Hair follicle dermal papilla cell (primary cell): ENCODE measurements at places on chromosomes 1 and 21. TPM values are rescaled to one million over a fixed set of nuclear protein-coding genes. Genes with fewer than 3 reads are reported as not detected.

Gene S100A14
- total RNA-seq, result 0.36 and 0.65 TPM in 2 replicates

Gene AGRN
- total RNA-seq, result 35.6 and 51.6 TPM in 2 replicates

Gene AMY1A
- total RNA-seq, result not detected in 2 replicates

Gene ITGB2
- 2.1 and 3.4 TPM in 2 replicates for total RNA-seq

Gene HENMT1
- total RNA-seq, result 4.5 and 4.6 TPM in 2 replicates

Gene PDZK1IP1
- total RNA-seq, result not detected in 2 replicates

Gene IL20
- total RNA-seq, result not detected in 2 replicates

Gene MAN1C1
- total RNA-seq, result 15.8 and 16.9 TPM in 2 replicates

Gene SAMSN1
- total RNA-seq, result not detected in 2 replicates

Gene S100A2
- total RNA-seq, result 3.4 and 6.8 TPM in 2 replicates

Gene FOXO6
- 0.12 TPM in 1 of 2 replicates, not detected in the other for total RNA-seq

Gene NUP210L
- 0.12 and 0.16 TPM in 2 replicates for total RNA-seq

Gene ASH1L
- total RNA-seq, result 37.9 and 44.5 TPM in 2 replicates

Gene CHD5
- 0.12 and 0.16 TPM in 2 replicates for total RNA-seq

Gene FAM229A
- total RNA-seq, result 1.2 and 2.4 TPM in 2 replicates

Gene OLFM3
- not detected in 2 replicates for total RNA-seq

Gene CELF3
- not detected in 2 replicates for total RNA-seq

Gene SPRR1A
- total RNA-seq, result not detected in 2 replicates

Gene NECTIN4
- 0.12 and 0.49 TPM in 2 replicates for total RNA-seq

Gene C1QB
- total RNA-seq, result not detected in 2 replicates

Gene LENEP
- not detected in 2 replicates for total RNA-seq

Gene PARP1
- 74.8 and 77.2 TPM in 2 replicates for total RNA-seq

Gene AKNAD1
- total RNA-seq, result 0.49 TPM in 1 of 2 replicates, not detected in the other

Gene TNFRSF14
- 30.6 and 38.6 TPM in 2 replicates for total RNA-seq

Gene DESI2
- total RNA-seq, result 46.3 and 52.7 TPM in 2 replicates

Gene GBP6
- 0.16 TPM in 1 of 2 replicates, not detected in the other for total RNA-seq

Gene RCSD1
- 0.12 TPM in 1 of 2 replicates, not detected in the other for total RNA-seq

Gene LCE2B
- not detected in 2 replicates for total RNA-seq
